ENCODE measurements at places on chromosomes 12 and 14.

DNA sequence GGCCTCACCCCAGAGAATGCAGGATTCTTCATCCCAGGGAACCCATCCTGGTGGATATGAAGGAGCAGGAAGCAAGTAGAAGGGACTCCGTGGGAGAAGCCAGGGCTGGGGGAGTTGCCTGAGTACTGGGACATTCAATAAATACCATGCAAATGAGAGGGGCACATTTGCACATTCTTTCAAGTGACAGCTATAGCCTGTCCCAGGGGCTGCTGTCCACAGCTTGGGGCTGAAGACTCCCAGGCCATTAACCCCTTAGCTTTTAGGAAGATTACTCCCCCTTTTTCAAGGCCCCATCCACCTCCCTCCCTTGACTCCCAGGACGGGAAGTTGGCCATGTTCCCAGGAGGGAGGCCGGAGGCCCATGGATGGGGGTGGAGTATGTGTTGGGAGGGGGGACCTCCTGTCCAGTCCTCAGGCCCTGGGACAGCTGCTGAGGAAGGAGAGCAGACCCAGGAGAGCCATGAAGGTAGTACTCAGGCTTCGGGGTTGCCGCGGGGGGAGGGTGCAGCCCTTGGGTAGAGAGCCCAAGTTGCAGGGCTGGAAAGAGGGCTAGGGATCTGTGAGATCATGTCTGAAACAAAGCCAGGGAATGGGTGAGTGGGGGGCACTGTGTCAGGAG is 974 bp upstream of the TNS2 start:
- DNase-seq: no peak

GRCh38 chr12:56768424-56768823 is 5.3 kb downstream of the HSD17B6 start:
- no peak for DNase-seq

DNA sequence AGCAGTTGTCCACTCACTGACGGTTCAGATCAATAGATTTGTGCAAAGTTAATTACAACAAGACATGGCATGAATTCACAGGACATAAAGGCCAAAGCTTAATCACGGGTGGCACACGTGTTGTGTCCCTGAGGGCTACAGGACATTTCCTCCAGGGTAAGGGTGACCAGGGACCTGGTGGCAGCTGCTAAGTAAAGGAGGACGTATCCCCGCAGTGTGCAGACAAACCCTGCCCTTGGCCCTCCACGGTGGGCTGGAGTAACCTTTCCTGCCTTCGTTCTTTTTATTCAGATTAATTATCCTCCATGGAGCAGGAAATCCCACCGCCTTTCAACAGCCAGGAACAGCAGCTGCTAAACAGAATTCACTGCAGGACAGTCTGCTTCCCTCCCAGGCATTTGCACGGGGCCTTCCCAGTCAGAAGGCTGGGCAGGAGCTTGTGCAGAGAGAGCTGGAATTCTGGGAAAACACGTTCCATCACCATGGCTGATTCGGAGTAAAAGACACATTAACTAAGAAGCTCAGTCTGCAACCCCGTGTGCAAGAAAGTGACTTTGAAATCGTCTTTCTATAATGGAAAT is 289.9 kb upstream of the SFSWAP start:
- no peak for DNase-seq

- DNase-seq: no peak
These were observed 169.8 kb downstream of the PRKCH start for GRCh38 chr14:61491224-61491623.

GRCh38 chr14:91115986-91116770 is 2.3 kb downstream of the DGLUCY start:
- DNase-seq: no peak

Data from activated naive CD4-positive, alpha-beta T cell (primary cell).